Stimulated activated CD8-positive, alpha-beta memory T cell treated with anti-CD3 and anti-CD28 coated beads, Interleukin-2, amount 100 ng/mL, for 48 hours (primary cell): ENCODE measurements at places on chromosomes 2 and 18.
A peak's percentile ranks its signal among the peaks of the same experiment; 100 is the strongest.

- no peak for DNase-seq
Measured at GRCh38 chr2:197189426-197190099, 121.0 kb downstream of the ANKRD44 start.

- DNase-seq = no peak
Measured at GRCh38 chr18:3008541-3008940, 4.4 kb downstream of the LPIN2 start.

GRCh38 chr2:135994281-135994680, 8.9 kb upstream of the DARS1 start:
- no peak for DNase-seq

DNA sequence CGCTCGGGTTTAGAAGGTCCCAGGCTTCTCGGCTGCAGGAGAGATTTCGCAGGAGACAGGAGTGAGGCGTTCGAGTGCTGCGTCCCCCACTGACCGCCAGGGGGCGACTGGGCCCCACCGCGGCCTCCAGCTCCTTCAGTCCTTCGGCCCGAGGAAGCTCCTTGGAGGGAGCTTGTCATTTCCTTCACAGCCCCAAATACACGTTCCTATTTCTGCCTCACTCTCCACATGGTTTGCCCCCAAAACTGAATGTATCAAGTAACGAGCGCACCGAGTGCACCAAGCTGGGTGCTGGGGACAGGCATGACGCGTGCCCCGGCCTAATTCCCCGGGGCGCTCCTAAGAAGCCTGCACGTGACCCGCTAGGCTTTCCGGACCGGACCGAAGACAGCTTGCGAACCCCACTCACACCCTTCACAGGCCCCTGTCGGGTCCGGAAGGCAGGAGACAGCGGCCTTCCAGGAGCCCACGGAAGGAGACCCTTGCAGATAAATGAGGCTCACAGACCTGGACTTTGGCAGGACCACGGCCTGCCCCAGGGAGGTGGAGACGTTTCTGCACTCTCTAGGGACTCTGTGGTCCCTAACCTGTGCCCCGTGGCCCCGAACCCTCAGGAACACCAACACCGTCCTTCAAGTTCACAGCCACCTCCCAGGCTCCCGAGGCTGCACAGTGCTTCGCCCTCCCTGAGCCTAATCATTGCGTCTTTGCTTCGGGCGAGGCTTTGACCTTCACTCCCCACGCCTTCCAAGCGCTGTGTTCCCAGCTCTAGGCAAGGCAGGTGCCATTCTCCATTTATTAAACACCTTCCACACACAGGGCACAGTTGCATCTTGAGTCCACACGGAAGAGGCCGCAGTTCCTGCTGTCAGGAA, 13.0 kb upstream of the FAHD2A start:
- peak; percentile 38 for DNase-seq

DNA sequence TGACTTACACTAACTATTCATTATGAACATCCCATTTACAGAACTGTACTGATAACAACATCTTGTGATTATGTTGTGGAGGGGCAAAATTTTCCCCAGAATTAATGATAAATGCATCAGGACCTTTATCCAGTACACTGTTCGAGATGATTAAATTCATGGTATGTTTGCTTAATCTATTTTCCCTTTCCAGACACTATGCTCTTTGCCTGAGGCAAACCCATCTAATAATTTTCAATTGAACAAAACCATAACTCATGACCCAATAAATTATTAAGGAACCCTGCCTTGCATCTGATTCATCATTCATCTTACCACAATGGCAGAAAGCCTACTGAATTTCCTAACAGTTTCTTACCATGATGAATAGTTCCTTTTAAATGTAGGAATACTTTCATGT, 385.0 kb downstream of the DSEL start:
- DNase-seq = no peak

DNA sequence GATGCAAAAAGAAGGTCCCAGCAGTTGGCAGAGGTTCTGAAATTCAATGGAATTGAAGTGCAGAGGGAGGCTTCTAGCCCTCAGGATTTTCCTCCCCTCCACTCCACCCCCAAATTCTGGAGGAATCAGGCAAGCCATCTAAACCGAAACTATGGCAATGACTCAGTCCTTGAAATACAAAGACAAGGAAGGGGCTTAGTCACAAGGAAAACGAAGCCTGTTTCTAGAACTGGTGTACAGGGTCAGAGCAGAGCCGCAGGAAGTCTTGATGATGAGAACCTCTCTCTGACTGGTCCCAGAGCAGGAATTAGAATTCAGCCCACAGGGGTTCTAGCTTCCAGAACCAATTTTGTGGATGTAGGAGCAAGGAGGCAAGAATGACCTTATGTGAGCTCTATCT, 111.7 kb upstream of the SCN1A start:
- DNase-seq = no peak

- no peak for DNase-seq
Measured at GRCh38 chr2:1493431-1494126, 80.3 kb downstream of the TPO start.

DNA sequence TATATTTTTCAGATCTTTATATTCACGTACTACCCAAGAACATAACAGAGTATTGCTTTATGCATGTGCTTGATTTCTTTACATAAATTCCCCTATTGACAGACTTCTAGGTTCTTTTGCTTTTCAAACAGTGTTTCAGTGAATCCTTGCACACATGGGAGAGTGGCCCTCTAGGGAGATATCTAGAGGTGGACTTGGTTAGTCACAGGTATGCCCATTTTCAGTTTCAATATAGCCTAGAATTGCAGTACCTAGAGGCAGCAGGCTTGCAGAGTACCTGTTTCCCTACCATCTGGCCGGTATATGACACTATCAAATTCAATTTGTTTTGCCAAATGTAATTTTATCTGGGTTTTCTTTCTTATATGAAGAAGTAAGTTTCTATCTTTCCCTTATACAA, 36.8 kb downstream of the EML6 start:
- DNase-seq = no peak

GRCh38 chr2:216721141-216721540, 25.8 kb upstream of the IGFBP5 start:
- no peak for DNase-seq

DNA sequence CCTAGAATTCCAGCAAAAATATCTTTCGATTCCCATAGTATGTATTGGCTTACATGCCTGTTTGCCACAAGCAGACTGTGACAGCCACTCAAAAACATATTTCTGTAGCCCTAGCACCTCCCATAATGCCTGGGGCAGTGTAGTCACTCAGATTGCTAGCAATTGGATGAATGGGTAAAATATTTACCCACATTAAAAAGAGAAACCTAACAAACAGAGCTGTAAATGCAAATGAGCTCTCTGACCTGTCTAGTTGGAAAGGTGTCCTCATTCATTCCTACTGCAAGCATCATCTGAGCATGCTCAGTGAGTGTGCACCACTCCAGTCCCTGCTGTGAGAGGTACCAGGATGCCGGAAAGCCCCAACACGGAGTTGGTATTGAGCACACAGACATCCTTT, 234.0 kb upstream of the RAB12 start:
- DNase-seq = no peak

GRCh38 chr18:54671291-54671881, 80.3 kb downstream of the DYNAP start:
- DNase-seq = no peak

DNA sequence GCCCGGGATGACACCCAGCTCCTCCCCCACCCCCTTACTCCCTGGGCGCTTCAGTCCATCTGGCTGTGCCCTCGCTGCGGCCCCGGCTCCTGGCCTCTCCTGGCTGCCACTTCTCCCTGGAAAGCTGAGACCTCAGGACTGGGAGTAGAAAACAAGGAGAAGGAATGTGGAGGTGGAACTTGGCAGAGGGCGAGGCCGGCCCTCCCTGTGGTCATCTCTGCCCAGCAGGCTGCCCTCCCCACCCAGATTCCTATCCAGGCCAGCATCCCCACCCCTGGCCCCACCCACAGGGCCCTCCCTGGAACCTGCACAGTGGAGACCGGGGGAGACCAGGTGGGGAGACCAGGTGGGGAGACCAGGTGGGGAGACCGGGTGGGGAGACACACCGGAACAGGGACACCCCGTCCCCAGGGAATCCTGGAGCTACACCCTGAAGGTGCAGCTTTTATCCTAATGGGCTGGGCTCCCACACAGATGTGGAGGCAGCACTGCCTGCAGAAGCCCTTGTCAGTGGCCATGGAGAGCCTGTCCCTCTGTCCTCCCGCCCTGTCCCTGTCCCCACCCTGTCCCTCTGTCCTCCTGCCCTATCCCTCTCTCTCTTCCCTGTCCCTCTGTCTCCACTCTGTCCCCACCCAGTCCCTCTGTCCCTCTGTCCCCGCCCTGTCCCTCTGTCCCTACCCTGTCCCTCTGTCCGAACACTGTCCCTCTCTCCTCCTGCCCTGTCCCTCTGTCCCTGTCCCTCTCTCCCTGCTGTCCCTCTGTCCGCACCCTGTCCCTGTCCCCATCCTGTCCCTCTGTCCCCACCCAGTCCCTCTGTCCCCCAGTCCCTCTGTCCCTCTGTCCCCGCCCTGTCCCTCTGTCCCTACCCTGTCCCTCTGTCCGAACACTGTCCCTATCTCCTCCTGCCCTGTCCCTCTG, 157.1 kb downstream of the PXDN start:
- no peak for DNase-seq

GRCh38 chr2:236974148-236974547, 111.5 kb upstream of the COPS8 start:
- DNase-seq = no peak

GRCh38 chr2:241986836-241987641, 117.5 kb downstream of the RTP5 start:
- no peak for DNase-seq

GRCh38 chr2:171531291-171531690, 9.0 kb downstream of the CYBRD1 start:
- DNase-seq = no peak

DNA sequence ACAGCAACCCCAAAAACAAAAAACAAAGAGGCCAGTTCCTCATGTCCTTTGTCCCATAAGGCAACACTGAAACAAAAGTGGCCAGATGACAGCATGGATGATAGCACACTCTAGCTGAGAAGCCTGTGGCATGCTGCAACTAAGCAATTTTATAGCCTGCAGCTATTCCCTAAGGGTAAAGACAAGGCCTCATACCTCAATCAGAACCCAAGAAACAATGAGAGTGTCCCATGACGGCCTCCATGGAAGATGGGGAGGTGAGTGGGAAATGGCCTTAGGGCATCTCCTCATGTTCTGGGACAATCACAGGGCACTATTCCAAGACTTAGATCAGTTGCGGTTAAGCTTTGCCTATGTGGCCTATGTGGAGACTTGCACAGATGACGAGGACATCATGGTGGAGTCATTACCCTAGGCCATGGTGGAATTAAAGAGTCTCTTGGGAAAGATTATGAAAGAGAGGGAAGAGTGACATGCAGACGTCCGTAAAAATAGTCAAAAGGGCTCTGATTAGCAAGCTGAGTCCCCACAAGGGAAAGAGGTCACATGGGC, 103.1 kb downstream of the INO80D start:
- DNase-seq = no peak

DNA sequence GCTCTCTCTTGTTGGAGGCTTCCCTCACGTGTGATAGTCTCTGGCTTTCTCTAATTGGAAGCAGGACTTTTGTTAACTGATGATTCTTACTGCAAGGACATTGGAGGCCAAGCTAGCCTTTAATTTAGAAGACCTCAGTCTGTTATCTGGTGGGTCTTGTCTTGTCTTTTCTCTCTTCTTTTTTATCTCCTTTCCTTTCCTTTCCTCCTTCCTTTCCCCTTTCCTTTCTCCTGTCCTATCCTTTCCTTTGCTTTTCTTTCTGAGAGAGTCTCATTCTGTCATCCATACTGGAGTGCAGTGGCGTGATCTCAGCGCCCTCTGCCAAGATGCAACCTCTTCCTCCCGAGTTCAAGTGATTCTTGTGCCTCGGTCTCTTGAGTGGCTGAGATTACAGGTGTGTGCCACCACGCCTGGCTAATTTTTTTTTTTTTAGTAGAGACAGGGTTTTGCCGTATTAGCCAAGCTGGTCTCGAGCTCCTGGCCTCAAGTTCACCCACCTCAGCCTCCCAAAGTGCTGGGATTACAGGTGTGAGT, 18.1 kb downstream of the CCNYL1 start:
- no peak for DNase-seq

DNA sequence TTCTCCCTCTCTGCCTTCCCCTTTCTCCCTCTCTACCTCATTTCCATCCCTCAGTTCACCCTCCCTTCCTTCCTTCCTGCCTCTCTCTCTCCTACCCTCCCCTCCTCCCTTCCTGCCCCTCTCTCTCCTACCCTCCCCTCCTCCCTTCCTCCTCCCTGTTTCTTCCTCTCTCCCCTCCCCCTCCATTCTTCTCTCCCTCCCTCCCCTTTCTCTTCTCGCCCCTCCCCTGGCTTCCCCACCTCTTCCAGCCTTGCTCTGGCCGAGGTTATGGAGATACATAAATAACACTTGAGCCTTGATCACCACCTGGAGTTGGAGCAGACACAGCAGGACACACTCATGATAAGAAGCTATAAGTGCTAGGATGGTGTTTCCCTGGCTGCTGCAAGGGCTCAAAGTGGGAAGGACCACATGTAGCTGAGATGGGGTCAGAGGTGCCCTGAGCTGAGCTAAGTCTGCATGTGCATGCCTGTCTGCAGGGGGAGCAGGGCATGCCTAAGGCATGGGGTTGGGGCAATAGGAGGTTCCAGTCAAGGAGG, 326.1 kb upstream of the HS6ST1 start:
- no peak for DNase-seq

DNA sequence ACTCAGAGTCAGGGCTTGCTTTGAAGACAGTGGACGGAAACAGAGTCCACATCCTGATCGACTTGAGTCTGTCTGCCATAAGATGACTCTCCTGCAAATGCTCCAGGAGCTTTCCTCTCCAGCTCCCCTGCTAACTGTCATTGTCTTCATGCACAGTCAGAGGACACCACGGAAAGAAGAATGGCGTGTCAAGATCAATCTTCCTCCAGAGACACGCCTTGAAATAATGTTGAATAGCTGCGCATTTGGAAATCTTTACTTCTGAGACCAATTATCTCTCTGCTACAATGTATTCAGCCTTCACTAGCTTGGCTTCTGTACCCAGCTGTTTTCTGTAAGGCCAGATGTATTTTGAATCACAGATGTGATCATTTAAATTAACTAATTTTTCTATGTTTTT, 457.2 kb downstream of the CDH2 start:
- no peak for DNase-seq

DNA sequence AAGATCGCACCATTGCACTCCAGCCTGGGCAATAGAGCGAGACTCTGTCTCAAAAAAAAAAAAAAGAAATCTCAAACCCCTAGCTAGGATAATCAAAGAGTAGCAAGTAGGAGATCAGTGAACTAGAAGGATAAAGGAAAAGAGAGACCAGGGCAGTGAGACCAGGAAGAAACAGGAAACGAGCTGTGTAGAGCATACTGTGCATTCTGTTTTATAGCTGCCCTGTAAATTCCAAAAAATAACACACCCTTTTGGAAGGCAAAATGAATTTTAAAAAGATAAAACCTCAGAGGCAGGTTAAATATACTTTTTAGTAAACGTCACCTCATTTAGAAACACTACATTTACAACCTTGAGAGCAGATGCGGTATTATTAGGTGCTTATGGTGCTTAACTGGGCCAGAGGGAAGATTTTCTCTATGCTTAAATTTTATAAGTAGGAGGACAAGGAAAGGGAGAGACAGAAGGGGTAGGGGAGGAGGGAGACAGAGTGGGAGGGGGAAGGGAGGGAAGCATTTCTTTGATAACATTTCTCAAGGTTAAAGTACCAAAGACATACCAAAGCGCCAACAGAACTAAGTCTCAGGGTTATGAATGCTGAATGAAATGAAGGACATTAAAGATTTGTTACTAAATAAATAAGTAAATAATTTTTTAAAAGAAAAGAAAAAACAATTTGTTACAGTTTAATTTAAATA, 30.1 kb downstream of the FEZ2 start:
- DNase-seq = no peak
